ENCODE measurements at places on chromosomes 1 and 21. TPM values are rescaled to one million over a fixed set of nuclear protein-coding genes. Genes with fewer than 3 reads are reported as not detected.

The DCAF6 gene
- polyA plus RNA-seq: 54.7 TPM

The ARMH1 gene
- 5.6 TPM for polyA plus RNA-seq

The SPOCD1 gene
- not detected for polyA plus RNA-seq

The TMEM79 gene
- 3.2 TPM for polyA plus RNA-seq

The TMIGD3 gene
- not detected for polyA plus RNA-seq

The AGO3 gene
- polyA plus RNA-seq: 16.3 TPM

The PPIH gene
- 140 TPM for polyA plus RNA-seq

The HTR1D gene
- not detected for polyA plus RNA-seq

The AIRE gene
- not detected for polyA plus RNA-seq

The TMEM81 gene
- 0.72 TPM for polyA plus RNA-seq

The CCDC30 gene
- polyA plus RNA-seq: 0.80 TPM

The NIPAL3 gene
- polyA plus RNA-seq: 8.8 TPM

The C1orf226 gene
- polyA plus RNA-seq: not detected

The ALG14 gene
- polyA plus RNA-seq: 11.3 TPM

The PAX7 gene
- polyA plus RNA-seq: not detected

The RNF223 gene
- not detected for polyA plus RNA-seq

The CRP gene
- polyA plus RNA-seq: not detected

The ATP13A2 gene
- 4.2 TPM for polyA plus RNA-seq

The CD1D gene
- polyA plus RNA-seq: 0.15 TPM

The TFF2 gene
- not detected for polyA plus RNA-seq

The INSRR gene
- not detected for polyA plus RNA-seq

The FNDC5 gene
- polyA plus RNA-seq: 0.15 TPM

The CA6 gene
- polyA plus RNA-seq: not detected

The PRKAB2 gene
- 4.4 TPM for polyA plus RNA-seq

The DIRAS3 gene
- polyA plus RNA-seq: not detected

The HPDL gene
- 57.3 TPM for polyA plus RNA-seq

All from GM12878 (cell line).